ENCODE measurements at places on chromosomes 1 and 21. TPM values are rescaled to one million over a fixed set of nuclear protein-coding genes. Genes with fewer than 3 reads are reported as not detected.

The CYP4B1 gene
- total RNA-seq: 0.56 TPM

The EPS15 gene
- total RNA-seq: 54.2 TPM

The RAB3B gene
- 0.26 TPM for total RNA-seq

GRCh38 chr1:214492401-214493075, 58.9 kb downstream of the PTPN14 start:
- no peak for ATAC-seq

GRCh38 chr1:145690587-145691558, 16.3 kb downstream of the PDZK1 start:
- peak; percentile 97 for ATAC-seq

- ATAC-seq: no peak
Observed at GRCh38 chr1:97918961-97919360, 1.9 kb downstream of the DPYD start.

GRCh38 chr1:55775007-55775406, 559.8 kb upstream of the USP24 start:
- ATAC-seq: no peak

DNA sequence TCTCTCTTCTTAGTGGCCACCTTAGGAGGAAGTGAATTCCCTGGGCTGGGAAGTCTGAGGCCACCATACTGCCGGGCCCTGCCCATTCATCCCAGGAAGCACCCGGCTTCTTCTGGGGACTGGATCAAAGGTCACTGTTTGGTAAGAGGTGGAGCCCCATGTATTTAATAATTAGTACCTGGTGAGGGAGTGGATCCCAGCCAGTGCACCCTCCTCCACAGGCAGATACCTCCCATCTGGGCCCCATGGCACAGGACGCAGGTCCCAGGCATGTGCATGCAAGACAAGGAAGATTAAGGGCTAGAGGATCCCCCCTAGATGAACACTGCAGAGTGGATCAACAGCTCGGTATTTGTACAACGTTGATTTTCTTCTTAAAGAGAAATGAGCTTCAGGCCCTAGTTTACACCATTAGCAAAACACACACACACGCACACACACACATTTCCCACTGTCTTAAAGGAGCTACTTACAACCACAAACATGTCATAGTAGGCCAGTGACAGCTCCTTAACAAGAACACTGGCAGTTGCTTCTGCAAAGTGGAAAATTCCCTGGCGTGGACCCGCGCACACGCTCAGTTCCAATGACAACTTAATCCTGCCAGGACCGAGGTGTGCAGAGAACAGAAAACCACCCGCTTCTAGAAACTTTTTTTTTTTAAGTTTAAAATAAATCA, 90.7 kb downstream of the MRPL37 start:
- no peak for ATAC-seq

DNA sequence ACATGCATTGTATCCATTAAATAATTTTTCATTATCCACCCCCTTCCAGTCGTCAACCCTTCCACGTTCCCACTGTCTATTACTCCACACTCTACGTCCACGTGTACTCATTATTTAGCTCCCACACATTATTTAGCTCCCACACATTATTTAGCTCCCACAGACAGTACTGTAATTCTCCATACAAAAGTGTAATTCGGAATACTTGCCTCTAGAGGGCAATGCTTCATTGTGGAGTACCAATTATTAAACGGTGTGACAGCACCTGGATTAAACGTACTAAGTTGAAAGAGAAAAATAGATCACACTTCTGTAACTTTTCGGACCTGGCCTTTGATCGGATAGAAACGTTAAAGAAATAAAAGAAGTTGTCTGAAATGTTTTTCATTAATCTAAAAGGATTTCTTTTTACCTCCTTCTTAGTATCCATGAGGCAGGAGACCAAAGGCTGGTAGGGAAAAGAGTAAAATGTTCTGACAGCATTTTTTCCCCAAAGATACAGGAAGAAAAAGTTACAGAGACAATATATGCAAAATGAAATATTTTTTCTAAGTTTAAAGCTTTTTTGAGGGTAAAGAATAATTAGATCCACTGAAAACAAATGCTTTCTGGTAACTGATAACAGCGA, 99.2 kb downstream of the LHX8 start:
- ATAC-seq: no peak

- ATAC-seq: no peak
Observed at GRCh38 chr1:168396940-168397684, 116.4 kb downstream of the TBX19 start.

- ATAC-seq: no peak
Observed at GRCh38 chr1:167876597-167877175, 37.2 kb downstream of the ADCY10 start.

- no peak for ATAC-seq
Observed at GRCh38 chr1:152515434-152515783, 1.1 kb downstream of the CRCT1 start.

DNA sequence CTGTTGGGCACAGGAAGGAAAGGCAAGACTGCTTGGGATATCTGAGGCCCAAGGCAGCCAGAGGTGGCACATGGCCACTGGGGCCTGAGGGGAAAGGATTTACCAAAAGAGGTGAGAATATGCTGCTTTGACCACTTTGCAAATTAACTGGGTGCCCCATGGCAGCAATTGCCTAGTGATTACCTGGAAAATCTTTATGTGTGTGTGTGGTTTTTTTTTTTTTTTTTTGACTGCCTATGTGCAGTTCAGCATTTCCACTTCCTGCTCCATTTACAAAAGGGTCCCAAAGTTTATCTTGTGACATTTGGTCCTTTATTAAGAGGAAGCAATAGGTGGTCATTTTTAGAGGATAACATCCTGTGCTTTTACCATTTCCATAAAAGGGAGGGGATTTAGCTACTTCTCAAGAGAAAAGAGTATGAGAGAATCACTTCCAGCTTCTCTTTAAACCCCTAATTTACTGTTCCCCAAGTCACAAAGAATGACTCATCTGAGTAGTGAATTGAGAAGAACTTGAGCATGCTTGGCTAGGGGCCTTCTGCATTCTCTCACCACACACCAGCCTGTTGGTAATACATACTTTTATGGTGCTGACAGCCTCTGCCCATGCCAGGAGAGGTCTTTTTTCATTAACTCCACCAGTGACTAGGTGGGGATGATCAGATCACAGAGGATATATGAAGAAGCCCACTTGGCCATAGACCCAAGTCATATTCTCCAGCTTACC, 52.1 kb downstream of the SYDE2 start:
- ATAC-seq: peak; percentile 88

GRCh38 chr1:173014160-173014559, 36.6 kb downstream of the TNFSF18 start:
- ATAC-seq: no peak

- no peak for ATAC-seq
Observed at GRCh38 chr1:48775831-48776392, 779 bp downstream of the BEND5 start.

DNA sequence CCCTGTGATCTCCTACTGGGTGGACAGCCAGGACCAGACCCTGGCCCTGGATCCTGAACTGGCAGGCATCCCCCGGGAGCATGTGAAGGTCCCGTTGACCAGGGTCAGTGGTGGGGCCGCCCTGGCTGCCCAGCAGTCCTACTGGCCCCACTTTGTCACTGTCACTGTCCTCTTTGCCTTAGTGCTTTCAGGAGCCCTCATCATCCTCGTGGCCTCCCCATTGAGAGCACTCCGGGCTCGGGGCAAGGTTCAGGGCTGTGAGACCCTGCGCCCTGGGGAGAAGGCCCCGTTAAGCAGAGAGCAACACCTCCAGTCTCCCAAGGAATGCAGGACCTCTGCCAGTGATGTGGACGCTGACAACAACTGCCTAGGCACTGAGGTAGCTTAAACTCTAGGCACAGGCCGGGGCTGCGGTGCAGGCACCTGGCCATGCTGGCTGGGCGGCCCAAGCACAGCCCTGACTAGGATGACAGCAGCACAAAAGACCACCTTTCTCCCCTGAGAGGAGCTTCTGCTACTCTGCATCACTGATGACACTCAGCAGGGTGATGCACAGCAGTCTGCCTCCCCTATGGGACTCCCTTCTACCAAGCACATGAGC, 17.2 kb upstream of the SLC25A44 start:
- ATAC-seq: no peak

DNA sequence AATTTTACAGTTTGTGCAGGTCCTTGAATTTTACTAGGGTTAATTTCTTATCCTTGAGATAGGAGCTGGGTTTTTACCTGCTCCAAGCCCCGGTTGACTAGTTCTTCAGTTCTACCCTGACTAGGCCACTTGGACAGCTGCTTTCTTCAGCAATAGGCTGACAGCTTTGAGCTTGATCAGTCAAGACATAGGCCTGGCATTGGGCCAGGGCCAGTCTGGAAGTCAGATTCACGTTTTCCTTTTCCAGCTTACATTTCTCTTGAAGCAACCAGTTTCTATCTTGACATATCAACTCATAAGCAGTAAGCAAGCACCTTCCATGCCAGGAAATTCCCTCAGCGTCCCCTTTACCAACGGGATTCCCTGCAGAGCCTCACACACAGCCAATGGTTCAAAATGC, 63.7 kb upstream of the AJAP1 start:
- no peak for ATAC-seq

- ATAC-seq: no peak
Observed at GRCh38 chr1:154579374-154579773, 11.8 kb downstream of the CHRNB2 start.

GRCh38 chr1:157952601-157953000, 40.8 kb upstream of the KIRREL1 start:
- no peak for ATAC-seq

- ATAC-seq: no peak
Observed at GRCh38 chr1:26285366-26286063, 5.6 kb downstream of the SH3BGRL3 start.

- no peak for ATAC-seq
Observed at GRCh38 chr21:43604505-43605204, 54.6 kb downstream of the HSF2BP start.

- no peak for ATAC-seq
Observed at GRCh38 chr1:243763806-243764205, 86.2 kb downstream of the AKT3 start.

Measured in activated T-helper 17 cell treated with anti-CD3 and anti-CD28 coated beads, Interleukin-2, amount 50 U/mL, for 72 hours (primary cell).